Activated CD4-positive, alpha-beta T cell treated with anti-CD3 and anti-CD28 coated beads, Interleukin-2, amount 10 ng/mL, durations not matched to agents 7 days and 5 days (primary cell): ENCODE measurements at places on chromosomes 6 and 20. TPM values are rescaled to one million over a fixed set of nuclear protein-coding genes. Genes with fewer than 3 reads are reported as not detected.
A peak's percentile ranks its signal among the peaks of the same experiment; 100 is the strongest.

DNA sequence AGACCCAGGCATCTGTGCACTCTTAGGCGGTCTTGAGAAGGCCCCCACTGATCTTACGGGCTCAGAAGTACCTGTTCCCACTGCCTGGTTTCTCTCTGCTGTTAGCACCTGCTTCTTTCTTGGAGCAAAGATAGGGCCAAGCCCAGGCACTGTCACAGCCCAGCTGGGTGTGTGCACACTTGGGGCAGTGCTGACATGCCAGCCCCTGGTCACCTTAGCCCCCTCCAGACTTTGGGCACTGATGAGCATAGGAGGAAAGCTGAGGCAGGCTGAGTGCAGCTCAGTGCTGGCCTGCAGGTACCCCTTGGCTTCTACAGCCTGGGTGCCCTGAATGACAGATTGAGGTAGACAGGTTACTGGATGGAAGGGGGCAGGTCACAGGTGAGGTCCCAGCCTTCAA lies 105.7 kb upstream of the AHI1 start:
- DNase-seq = no peak
- H3K36me3 ChIP-seq = peaks cover 5% of the 10 kb centered on the region
- H3K4me3 ChIP-seq = no peak overlapping the region
- peak overlapping the region; percentile 46 for H3K27ac ChIP-seq
- H3K4me1 ChIP-seq = no peaks in the 10 kb centered on the region

The FAM83D gene
- 22.6 TPM for total RNA-seq

GRCh38 chr6:101279410-101279809 lies 114.1 kb upstream of the GRIK2 start:
- H3K4me1 ChIP-seq = no peaks in the 10 kb centered on the region
- H3K27me3 ChIP-seq = no peaks in the 10 kb centered on the region
- no peak for DNase-seq
- H3K4me3 ChIP-seq = no peak overlapping the region
- no peak overlapping the region for H3K27ac ChIP-seq

- no peaks in the 10 kb centered on the region for H3K27me3 ChIP-seq
- peaks cover 7% of the 10 kb centered on the region for H3K4me1 ChIP-seq
- no peak overlapping the region for H3K4me3 ChIP-seq
- H3K27ac ChIP-seq = no peak overlapping the region
Observed at GRCh38 chr6:37794825-37795224, 24.7 kb upstream of the ZFAND3 start.

GRCh38 chr20:58161192-58161591 lies 67.3 kb downstream of the ANKRD60 start:
- H3K27ac ChIP-seq = no peak overlapping the region
- no peak for DNase-seq
- H3K4me3 ChIP-seq = no peak overlapping the region
- no peaks in the 10 kb centered on the region for H3K27me3 ChIP-seq
- H3K4me1 ChIP-seq = no peaks in the 10 kb centered on the region

The GJA10 gene
- total RNA-seq = not detected

The XKR7 gene
- total RNA-seq = 0.05 TPM

GRCh38 chr6:154466139-154466538 lies 44.3 kb downstream of the CNKSR3 start:
- no peaks in the 10 kb centered on the region for H3K4me1 ChIP-seq
- H3K36me3 ChIP-seq = no peaks in the 10 kb centered on the region
- H3K27me3 ChIP-seq = no peaks in the 10 kb centered on the region
- no peak for DNase-seq
- H3K27ac ChIP-seq = no peak overlapping the region

The DLL1 gene
- 0.58 TPM for total RNA-seq

The PRR18 gene
- not detected for total RNA-seq

- H3K27me3 ChIP-seq = no peaks in the 10 kb centered on the region
- peak; percentile 27 for DNase-seq
- peaks cover 46% of the 10 kb centered on the region for H3K4me1 ChIP-seq
- no peaks in the 10 kb centered on the region for H3K36me3 ChIP-seq
- no peak overlapping the region for H3K27ac ChIP-seq
- no peak overlapping the region for H3K4me3 ChIP-seq
Observed at GRCh38 chr20:10519361-10520046, 84.4 kb downstream of the SLX4IP start.

GRCh38 chr6:116633685-116634084 lies 17.4 kb downstream of the RSPH4A start:
- no peak overlapping the region for H3K4me3 ChIP-seq
- no peak for DNase-seq
- no peak overlapping the region for H3K27ac ChIP-seq

- H3K4me3 ChIP-seq = peak overlapping the region; percentile 61
- H3K4me1 ChIP-seq = peaks cover 60% of the 10 kb centered on the region
- H3K36me3 ChIP-seq = peaks cover 2% of the 10 kb centered on the region
- peak overlapping the region; percentile 28 for H3K27ac ChIP-seq
Observed at GRCh38 chr6:26328265-26328844, 36.6 kb upstream of the BTN3A2 start.

The TP53TG5 gene
- not detected for total RNA-seq

GRCh38 chr20:32623667-32624157 lies 38.6 kb upstream of the NOL4L start:
- H3K36me3 ChIP-seq = no peaks in the 10 kb centered on the region
- no peak overlapping the region for H3K27ac ChIP-seq
- no peaks in the 10 kb centered on the region for H3K27me3 ChIP-seq
- no peak for DNase-seq
- H3K4me3 ChIP-seq = no peak overlapping the region

The DEFB132 gene
- not detected for total RNA-seq

The TRIM31 gene
- total RNA-seq = not detected

GRCh38 chr6:45386501-45386900 lies 8.8 kb upstream of the SUPT3H start:
- no peak overlapping the region for H3K27ac ChIP-seq
- peaks cover 2% of the 10 kb centered on the region for H3K36me3 ChIP-seq
- H3K27me3 ChIP-seq = no peaks in the 10 kb centered on the region
- DNase-seq = no peak
- no peak overlapping the region for H3K4me3 ChIP-seq
- no peaks in the 10 kb centered on the region for H3K4me1 ChIP-seq

The RNF144B gene
- 1.7 TPM for total RNA-seq

DNA sequence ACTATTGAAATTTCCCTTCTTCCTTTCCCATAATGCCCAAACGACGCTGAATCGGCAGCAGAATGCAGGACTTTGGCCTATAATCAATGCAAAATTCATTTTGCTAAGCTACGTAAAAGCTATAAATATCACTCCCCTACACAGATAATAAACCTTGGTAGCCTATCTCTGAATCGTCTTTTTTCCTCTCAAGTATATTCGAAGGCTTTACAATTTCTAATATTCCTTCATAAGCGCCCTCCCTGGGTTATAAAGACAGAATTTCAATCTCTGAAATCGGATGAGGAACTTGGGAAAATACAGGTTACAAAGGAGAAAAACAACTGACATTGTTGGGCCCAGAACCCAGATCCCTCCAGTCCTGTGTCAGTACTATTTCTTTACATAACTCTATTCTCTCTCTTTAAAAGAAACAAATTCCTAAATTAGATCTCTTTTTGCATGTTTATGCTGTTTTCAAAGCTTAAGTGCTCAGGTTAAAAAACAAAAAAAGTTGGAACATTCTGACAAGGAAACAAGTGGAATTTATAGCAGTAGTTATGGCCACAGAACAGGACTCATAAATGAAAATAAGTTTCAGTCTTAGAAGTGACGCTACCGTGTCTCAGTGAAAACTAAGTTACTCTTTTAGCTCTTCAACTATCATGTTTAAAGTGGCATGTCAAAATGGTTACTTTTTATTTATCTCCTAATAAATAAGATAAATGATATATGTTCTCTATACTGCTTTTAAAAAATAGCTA lies 84.5 kb downstream of the SESN1 start:
- no peaks in the 10 kb centered on the region for H3K27me3 ChIP-seq
- H3K4me3 ChIP-seq = peak overlapping the region; percentile 86
- H3K27ac ChIP-seq = peak overlapping the region; percentile 95
- peaks cover 9% of the 10 kb centered on the region for H3K36me3 ChIP-seq
- no peak for DNase-seq

GRCh38 chr6:42616716-42617115 lies 52.9 kb downstream of the UBR2 start:
- H3K4me1 ChIP-seq = peaks cover 12% of the 10 kb centered on the region
- peaks cover 36% of the 10 kb centered on the region for H3K36me3 ChIP-seq
- no peaks in the 10 kb centered on the region for H3K27me3 ChIP-seq
- no peak overlapping the region for H3K27ac ChIP-seq
- no peak overlapping the region for H3K4me3 ChIP-seq

The HFE gene
- total RNA-seq = 3.5 TPM

DNA sequence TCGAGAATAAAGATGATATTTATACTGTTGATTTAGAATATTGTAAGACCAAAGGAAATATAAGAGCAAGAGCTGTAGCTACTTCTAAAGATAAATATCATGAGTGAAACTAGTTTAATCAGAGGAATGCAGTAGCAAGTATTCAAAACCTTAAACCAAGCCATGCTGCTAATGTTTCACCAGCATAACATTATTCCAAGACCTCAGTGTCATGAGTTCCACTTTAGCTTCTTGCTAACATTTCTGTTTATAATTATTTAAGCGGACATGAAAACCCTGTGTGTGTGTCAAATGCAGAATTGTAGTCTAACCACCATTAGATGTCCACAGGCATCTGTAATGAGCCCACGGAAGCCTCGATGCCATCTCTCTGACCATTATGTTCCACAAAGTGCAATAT lies 752.6 kb upstream of the MARCKS start:
- H3K36me3 ChIP-seq = no peaks in the 10 kb centered on the region
- no peak overlapping the region for H3K4me3 ChIP-seq
- no peak for DNase-seq

The FOXF2 gene
- total RNA-seq = not detected

DNA sequence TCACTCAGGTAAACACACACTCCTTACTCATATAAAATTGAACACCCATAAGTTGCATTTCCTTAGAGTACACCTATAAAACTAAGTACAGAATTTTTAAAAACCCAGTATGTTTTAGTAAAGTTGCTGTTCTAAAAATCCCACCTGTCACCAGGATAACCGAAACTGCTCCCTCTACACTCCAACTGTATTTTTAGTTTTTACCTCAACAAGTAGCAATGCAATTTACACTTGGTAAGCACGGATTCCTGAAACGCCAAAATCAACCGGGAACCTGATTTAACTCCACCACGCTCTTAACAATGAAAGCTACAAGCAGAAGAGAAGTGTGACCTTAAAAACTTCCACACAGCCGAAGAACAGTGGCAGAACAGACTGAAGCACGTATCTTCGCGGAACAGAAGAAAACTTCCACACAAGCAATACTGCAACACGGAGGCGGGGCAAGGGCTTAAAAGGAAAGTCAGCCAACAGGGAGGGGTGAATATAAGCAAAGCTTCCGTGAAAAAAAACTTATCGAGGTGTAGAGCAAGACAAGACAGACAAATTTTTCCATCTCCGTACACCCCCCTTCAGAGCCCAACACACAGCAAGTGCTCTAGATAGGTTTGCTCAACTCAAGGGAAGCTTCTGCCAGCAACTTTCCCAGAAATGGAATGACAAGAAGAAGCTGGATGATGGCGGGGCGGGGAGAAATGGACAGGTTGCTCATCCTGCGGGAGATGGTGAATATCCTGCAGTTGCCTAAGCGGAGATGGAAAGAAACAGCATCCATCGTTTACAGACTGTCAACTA lies 1.4 kb downstream of the STAU1 start:
- H3K4me3 ChIP-seq = peak overlapping the region; percentile 79
- peak; percentile 80 for DNase-seq
- peak overlapping the region; percentile 74 for H3K27ac ChIP-seq
- peaks cover 20% of the 10 kb centered on the region for H3K36me3 ChIP-seq
- H3K4me1 ChIP-seq = peaks cover 48% of the 10 kb centered on the region

The TMEM14C gene
- 65.6 TPM for total RNA-seq

DNA sequence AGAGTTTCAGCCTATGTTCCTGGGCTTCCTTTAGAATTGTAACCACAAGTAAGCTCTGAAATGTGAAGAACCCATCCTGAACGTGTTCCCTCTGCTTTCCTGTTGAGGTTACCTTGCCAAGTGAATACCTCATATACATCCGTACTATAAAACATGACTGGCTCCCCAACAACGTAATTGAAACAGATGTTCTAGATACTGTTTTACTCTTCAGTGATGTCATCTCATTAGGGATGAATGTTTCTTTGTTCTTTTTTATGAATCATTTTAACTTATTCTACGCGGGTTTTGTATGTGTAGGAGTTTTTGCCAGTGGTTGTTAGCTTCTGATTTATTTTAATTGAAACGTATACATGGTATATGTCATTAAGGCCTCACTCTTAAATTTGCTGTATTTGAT lies 166.8 kb downstream of the SAMD5 start:
- DNase-seq = no peak
- H3K36me3 ChIP-seq = no peaks in the 10 kb centered on the region
- H3K27me3 ChIP-seq = no peaks in the 10 kb centered on the region
- no peaks in the 10 kb centered on the region for H3K4me1 ChIP-seq

The FAM83B gene
- total RNA-seq = not detected

The DEF6 gene
- total RNA-seq = 219 TPM

The CBFA2T2 gene
- total RNA-seq = 17.3 TPM

- H3K27me3 ChIP-seq = peaks cover 22% of the 10 kb centered on the region
- H3K4me1 ChIP-seq = peaks cover 22% of the 10 kb centered on the region
- DNase-seq = no peak
- no peak overlapping the region for H3K4me3 ChIP-seq
- no peaks in the 10 kb centered on the region for H3K36me3 ChIP-seq
- peak overlapping the region; percentile 55 for H3K27ac ChIP-seq
Observed at GRCh38 chr20:4127344-4127743, 112.0 kb upstream of the RNF24 start.

GRCh38 chr6:34459899-34460593 lies 5.8 kb upstream of the PACSIN1 start:
- peak; percentile 64 for DNase-seq
- peaks cover 15% of the 10 kb centered on the region for H3K27me3 ChIP-seq
- H3K27ac ChIP-seq = no peak overlapping the region
- H3K4me3 ChIP-seq = no peak overlapping the region
- H3K4me1 ChIP-seq = peaks cover under 1% of the 10 kb centered on the region
- no peaks in the 10 kb centered on the region for H3K36me3 ChIP-seq

- peaks cover 5% of the 10 kb centered on the region for H3K27me3 ChIP-seq
- H3K4me3 ChIP-seq = no peak overlapping the region
- DNase-seq = no peak
- peaks cover 20% of the 10 kb centered on the region for H3K4me1 ChIP-seq
- H3K27ac ChIP-seq = no peak overlapping the region
Observed at GRCh38 chr6:71367756-71368155, 79.1 kb downstream of the OGFRL1 start.

The ZFP57 gene
- total RNA-seq = not detected

The STMND1 gene
- not detected for total RNA-seq
